ENCODE measurements at places on chromosomes 4 and X. TPM values are rescaled to one million over a fixed set of nuclear protein-coding genes. Genes with fewer than 3 reads are reported as not detected.

GRCh38 chr4:128703948-128704347 lies 105.6 kb upstream of the JADE1 start:
- no peak for DNase-seq

GRCh38 chr4:147674073-147674472 lies 9.9 kb downstream of the PRMT9 start:
- DNase-seq = no peak

GRCh38 chrX:32084757-32085156 lies 1012.9 kb upstream of the FTHL17 start:
- DNase-seq = no peak

GRCh38 chrX:154044091-154044490 lies 24.4 kb upstream of the IRAK1 start:
- no peak for DNase-seq

- no peak for DNase-seq
These were observed 189.9 kb downstream of the BMPR1B start for GRCh38 chr4:94947681-94948108.

GRCh38 chr4:15469402-15470127 lies at the start of gene CC2D2A:
CC2D2A (plus strand) TSS chr4:15469882; CDS start chr4:15475933, 6,051 bp downstream.
- DNase-seq = peak; percentile 35

- DNase-seq = peak; percentile 78
These were observed 20.5 kb upstream of the AFAP1 start for GRCh38 chr4:7960017-7960789.

- peak; percentile 33 for DNase-seq
These were observed 116.2 kb downstream of the GATB start for GRCh38 chr4:151644622-151645021.

GRCh38 chr4:55348466-55348865 lies 2.4 kb downstream of the SRD5A3 start:
- no peak for DNase-seq

GRCh38 chr4:175499735-175500352 lies 312.2 kb downstream of the GPM6A start:
- no peak for DNase-seq

DNA sequence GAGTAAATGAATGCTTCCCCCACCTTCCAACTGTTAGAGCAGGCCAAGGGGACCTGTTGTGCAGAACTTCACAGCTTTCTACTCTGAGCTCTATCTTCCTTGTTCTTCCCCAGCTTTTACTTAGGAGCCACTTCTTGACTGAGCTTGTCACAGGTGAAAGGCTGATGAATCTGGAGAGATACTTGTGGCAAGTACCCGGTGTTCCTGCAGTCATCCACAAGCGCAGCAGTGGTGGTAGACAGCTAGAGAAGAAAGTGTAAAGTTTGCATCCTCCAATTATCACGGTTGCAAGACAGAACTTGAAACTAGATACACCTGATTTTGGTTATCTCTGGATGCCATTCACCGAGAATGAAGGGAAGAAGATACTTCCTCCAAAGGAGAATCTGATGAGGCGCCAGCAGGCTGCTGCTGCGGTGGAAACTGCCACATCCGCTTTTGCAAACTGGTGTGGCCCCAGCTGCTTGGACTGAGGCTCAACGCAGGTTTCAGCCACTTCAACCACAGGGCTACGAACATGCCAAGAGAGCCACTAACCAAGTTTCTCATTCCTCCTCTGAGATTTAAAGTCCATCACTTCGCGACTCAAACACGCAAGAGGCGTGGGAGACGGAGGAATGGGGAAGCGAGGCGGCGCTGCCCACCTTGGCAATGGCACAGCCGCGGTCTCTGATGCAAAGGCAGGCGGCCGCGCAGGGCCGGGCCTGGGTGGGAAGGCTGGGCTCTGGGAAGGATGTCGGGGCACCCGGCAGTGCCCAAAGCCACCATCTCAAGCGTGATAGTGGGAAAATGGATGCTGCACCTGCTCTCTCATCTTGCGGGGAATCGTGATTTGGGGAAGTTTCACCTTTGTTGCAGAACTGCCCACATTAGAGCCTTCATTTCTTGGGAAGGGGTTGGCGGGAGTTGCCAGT lies 1.3 kb upstream of the FHIP1A start:
- no peak for DNase-seq

DNA sequence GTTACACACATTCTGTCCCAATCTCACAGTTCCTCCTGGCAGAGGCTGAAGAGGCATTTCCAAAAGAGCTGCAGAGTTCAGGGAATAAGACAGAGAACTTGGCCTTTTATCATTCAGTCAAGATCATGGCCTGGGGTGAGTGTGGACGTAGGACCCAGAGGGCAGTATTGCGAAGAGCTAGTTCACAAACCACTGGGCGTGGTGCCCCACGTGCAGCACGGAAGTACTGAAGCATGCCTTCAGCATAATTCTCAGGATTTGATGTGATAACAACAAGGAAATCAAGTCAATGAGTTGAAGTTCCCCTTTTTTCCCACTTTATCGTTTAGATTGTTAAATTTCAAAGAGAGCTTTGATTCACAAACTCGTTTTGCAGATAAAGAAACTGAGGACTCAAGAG lies 117.7 kb downstream of the RELL1 start:
- DNase-seq = no peak

- DNase-seq = no peak
These were observed 3.5 kb downstream of the PKD2 start for GRCh38 chr4:88010966-88011365.

GRCh38 chr4:161554372-161554990 lies 609.3 kb downstream of the FSTL5 start:
- DNase-seq = peak; percentile 17

DNA sequence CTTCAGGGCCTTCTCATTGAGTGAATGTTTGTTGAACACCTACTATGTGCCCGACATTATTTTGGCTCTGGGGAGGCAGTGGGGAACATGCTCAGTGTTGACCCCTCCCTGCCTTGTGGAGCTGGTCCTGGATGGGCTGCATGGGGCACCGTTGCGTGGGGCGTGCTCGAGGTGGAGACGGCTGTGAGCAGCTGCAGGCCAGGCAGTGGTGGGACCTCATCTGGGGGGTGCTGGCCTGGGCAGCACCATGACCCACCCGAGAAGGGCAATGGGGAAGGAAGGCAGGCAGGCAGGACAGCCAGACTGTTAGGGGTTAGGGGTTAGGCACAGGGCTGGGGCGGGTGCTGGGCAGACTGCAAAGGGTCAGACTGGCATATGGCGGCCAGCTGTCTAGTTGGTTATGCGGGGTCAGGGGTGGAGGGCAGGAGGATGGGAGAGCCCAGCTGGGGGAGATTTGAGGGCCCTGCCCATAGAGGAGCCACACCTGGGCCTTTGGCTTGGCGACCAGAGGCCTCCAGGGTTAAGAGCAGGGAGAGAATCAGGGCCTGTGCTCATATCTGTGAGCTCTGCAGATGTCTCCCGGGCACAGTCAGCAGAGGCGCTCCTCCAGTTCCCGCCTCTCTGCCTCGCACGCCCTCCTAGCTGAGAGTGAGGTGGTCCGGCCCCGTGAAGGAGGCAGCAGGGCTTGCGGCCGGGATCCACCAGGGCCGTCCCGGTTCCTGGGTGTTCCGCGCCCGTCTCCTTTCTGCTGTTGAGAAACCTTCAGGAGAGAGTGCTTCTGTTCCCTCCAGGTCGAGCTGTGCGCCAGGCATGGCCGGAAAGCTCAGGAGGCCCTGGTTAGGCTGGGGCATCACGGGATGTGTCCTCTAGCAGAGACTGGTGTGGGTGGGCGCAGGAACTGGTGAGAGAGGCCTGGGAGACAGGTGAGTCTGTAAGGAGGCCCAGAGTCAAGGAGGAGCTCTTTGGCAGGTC lies 73.3 kb downstream of the RGS12 start:
- DNase-seq = no peak

DNA sequence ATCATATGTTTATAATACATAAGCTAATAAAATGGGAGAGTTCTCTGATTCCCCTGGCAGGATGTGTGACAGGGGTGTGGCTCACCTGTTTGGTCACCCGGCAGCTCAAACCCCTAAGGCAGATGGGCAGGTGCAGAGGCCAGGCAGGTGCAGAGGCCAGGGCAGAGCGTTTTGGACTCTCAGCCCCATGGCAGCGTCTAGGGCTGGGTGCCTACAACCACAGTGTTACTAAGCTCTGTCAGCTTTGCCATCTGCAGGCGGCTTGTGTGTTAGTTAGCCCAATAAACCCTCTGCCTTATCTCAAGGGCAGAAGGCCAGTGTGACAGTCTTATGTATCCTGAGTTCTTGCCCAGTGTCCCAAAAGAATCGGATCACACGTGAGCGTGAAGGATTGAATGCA lies 54.0 kb upstream of the UGT2B15 start:
- DNase-seq = no peak

GRCh38 chr4:137467537-137467936 lies 64.8 kb downstream of the PCDH18 start:
- no peak for DNase-seq

DNA sequence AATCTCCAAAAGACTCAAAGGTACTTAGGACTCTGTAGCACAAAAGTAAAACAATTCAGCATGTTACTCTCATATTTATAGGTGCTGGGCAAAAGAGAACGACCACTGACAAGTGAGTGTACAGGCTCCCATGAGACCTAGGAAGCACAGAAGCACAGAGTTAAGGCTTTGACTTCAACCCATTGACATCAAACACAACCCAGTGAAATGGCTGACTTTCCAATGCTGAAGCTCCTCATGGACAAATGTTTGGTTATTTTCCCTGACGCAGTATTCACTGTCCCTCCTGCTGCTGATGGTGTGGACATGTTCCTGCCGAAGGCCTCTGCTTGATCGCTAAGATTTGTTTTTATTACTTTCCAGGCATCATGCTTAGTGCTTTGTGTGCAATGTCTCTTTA lies 148.7 kb downstream of the TSPAN5 start:
- DNase-seq = no peak

- DNase-seq = no peak
These were observed 512 bp upstream of the ANTXR2 start for GRCh38 chr4:80073473-80074008.

Gene PDLIM3
- 18.9 TPM for total RNA-seq

Gene CT45A10
- 1.8 TPM for total RNA-seq

Gene SPOCK3
- total RNA-seq = not detected

Gene SMIM10
- total RNA-seq = 2.7 TPM

Gene CCDC110
- 0.06 TPM for total RNA-seq

Gene TMEM150C
- total RNA-seq = 0.36 TPM

Gene FREM3
- not detected for total RNA-seq

All from Daoy (cell line).